ENCODE measurements at places on chromosomes 12 and 14.

GRCh38 chr12:81441629-81442028, 317.5 kb downstream of the PPFIA2 start:
- DNase-seq, result no peak

GRCh38 chr14:54120260-54120659, 163.6 kb upstream of the BMP4 start:
- no peak for DNase-seq

GRCh38 chr14:76595266-76595665, 166.0 kb upstream of the VASH1 start:
- no peak for DNase-seq

DNA sequence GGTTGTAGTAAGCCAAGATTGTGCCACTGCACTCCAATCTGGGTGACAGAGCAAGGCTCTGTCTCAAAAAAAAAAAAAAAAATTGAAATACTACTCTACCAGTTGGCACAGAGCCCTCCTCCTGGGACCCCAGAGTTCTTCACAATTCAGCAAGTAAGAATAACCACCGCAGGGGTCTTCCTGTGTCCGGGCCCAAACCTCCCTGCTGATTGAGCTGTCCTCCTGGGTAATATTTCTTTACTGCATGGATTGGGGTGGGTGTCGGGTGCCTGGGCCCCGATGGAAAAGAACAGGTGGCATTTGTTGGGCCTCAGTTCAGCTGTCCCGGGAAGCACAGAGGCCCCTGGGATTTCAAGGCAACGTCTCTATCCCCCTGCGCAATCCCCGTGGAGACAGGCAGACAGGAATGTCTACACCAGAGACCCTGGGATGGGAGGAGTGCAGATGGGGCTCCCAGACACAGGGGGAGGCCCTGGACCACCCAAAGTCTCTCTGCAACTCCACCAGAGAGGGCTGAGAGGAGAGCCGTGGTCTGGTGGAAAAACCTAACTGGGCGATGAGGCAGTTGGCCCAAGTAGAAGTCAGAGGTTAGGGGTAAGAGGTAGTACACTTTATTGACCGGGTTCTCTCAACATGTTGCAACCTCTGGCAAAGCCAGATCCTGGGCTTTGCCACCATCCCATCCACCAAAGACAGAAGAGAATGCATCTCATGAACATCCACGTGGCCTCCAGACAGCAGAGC, 32.7 kb upstream of the VPS37B start:
- no peak for DNase-seq

DNA sequence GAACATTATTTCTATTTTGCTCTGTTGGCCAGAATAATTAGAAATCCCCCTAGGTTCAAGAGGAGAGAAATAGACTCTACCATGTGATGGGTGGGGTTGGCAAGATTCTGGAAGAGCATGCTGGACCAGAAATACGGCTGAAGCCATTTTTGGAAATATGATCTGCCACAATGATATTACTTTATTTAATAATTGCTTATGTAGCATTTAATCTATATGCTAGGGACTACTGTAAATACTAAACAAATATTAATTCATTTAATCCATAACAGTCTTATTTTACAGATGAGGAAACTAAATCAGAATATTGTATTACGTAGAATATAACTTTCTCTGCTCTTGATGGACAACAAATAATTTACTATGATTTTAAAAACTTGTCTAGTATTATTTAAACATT, 193.7 kb downstream of the RAD51B start:
- DNase-seq, result no peak

DNA sequence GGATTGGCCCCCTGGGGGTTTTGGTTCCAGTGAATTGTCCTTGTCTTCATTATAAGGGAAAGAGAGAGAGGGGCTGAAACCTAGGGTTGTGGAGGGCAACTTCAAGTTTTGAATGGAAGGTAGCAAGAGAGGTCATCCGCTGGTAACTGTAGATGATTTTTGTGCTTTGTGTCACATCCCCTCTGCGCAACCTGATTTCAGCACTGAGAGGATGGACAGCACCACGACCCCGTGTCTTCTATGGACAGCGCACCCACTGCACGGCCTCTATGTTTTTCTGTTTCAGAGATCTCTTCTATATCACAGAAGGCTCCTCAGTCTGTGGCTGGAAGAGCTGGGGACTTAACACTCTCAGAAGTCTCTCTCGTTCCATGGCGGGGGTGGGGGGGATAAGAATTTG, 127.0 kb upstream of the RPH3A start:
- no peak for DNase-seq

DNA sequence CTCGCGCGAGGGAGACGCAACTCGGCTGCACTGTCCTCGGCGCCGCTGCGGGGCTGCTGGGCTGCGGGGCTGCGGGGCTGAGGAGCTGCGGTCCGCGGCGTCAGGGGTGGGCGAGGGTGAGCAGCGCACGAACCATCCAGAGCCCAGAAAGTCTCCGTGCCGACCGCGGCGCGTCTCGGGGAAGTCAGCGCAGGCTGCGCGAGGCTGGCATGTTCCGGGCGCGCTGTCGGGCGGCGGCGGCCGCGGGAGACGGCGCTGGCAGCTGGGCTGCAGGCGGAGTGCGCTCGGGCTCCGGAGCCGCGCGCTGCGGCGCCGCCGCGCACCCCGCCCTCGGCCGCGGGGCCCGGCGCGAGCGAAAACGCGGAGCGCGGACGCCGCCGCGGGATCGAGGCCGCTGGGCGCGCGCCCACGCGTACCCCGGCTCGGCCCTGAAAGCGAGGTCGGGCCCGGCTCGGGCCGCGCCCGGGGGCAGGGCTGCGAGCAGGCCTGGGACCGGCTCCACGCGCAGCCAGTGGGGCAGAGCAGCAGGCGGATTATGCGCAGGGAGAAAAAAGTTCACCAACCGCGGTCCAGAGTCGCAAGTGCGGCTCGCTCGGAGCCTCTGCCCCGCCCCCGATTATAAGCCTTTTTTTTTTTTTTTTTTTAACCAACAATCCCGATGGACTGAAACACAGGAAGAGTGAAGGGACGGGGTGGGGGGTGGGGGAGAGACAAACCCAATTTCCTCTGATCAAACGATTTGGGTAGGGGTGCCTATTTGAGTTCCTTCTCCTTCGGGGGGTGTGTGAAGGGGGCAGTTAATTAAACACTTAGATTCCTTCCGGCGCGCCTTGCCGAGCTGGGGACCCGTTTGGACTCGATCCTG, at the start of gene PRICKLE1:
Gene PRICKLE1 (minus strand): TSS at position 282 of the 865 bp plus-strand sequence. CDS start 117,230 bp downstream, outside the sequence.
- no peak for DNase-seq

- no peak for DNase-seq
Observed at GRCh38 chr14:81449114-81449513, 49.0 kb upstream of the STON2 start.

DNA sequence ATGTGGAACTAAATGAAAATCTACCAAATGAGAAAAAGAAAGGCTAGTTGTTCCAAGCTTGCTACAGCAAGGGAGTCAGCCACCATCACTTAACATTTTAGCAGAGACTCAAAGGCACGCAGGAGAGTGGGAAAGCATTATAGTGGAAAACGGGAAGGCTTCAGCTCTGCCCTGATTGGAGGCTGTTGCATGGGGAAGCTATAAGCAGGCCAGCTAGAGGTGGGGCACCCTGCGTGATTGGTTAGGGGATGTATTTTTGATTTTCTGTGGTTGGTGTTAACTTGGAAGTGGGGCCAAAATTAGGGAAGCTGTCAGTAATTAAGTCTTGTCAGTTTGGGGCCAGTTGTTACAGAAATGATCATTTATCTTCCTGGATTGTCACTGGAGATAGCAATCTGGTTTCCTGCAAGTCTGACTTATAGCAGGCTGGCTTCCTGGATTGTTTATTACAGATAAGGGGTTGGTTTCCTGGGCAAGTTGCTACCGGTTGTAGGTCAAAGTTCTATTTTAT, 93.9 kb downstream of the FAR2 start:
- no peak for DNase-seq

DNA sequence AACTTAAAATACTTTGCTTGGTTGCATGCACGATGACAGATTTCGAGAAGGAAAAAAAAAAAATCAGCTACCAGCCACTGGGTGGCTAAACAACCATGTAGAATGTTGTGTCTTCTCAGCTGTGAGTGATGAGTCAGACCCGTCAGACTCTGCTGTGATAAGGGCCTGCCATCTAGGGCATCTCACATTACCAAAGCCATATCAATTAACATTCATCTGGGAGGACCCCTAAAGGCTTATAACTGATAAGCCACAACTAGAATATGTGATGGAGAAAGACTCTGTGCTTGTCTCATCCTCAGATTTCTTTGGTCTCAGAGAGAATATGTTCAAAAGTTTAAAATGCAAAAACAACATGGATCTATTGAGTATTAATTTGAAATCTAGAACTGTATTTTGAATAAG, 111.5 kb downstream of the PAX9 start:
- DNase-seq, result no peak

Measured in effector CD8-positive, alpha-beta T cell (primary cell).